ENCODE measurements at places on chromosomes 1 and 21.

DNA sequence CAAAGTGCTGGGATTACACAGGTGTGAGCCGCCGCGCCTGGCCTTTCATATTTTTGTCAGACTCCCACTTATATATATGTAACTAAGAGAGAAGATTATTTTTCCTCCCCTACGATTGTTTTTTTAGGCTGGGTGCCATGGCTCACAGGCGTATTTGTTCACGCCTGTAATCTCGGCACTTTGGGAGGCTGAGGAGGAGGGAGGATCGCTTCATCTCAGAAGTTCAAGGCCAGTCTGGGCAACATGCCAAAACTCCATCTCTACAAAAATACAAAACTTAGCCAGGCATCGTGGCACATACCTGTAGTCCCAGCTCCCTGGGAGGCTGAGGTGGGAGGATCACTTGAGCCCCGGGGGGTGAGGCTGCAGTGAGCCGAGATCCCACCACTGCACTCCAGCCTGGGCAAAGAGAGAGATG, 23.9 kb upstream of the ITLN2 start:
- peak; percentile 30 for DNase-seq

GRCh38 chr21:21179619-21180298, 181.6 kb downstream of the NCAM2 start:
- no peak for DNase-seq

DNA sequence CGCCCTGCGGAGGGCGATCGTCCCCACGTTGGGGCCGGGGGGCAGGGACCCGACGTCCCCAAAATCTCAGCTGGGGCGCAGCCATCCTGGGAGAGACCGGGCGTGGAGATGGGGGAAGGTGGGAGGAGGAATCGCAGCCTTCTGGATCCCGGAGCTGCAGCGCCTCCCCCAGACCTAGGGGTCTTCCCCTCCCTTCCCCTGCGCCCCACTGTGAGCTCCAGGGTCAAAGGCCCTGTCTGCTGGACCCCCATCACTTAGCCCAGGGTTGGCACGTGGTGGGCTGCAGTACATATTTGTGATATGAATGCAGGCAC, 90.2 kb upstream of the VAMP3 start:
- DNase-seq = no peak

- no peak for DNase-seq
Observed at GRCh38 chr1:8203056-8203455, 114.9 kb upstream of the SLC45A1 start.

- DNase-seq = peak; percentile 99
Observed at GRCh38 chr1:22831729-22832413, 121.2 kb downstream of the EPHB2 start.

DNA sequence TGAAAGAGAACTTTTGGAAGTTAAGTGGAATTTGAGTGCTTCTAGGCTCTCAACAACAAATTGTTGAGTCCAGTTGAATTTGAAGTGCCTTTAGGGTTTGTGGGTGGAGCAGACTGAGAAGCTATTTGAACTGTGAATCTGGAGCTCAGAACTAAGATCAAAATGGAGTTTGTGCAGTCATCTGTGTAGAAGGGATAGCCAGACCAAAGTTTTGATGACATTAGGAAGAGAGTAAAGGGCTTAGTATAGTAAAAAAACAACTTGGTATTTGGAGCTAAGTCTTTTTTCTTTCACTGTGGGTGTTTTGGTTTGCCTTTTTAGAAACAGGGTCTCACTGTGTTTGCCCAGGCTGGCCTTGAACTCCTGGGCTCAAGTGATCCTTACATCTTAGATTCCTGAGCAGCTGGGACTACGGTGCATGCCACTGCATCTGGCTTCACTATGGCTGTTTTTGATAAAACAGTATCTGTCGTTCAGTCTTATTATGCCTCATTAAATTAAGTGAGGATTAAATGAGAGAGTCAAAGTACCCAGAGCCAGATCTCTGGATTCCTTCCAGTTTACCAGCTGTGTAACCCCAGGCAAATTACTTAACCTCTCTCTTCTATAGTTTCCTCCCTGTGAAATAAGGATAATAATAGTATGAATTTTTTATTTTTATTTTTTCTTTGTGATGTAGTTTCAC, 20.0 kb downstream of the HDAC1 start:
- no peak for DNase-seq

DNA sequence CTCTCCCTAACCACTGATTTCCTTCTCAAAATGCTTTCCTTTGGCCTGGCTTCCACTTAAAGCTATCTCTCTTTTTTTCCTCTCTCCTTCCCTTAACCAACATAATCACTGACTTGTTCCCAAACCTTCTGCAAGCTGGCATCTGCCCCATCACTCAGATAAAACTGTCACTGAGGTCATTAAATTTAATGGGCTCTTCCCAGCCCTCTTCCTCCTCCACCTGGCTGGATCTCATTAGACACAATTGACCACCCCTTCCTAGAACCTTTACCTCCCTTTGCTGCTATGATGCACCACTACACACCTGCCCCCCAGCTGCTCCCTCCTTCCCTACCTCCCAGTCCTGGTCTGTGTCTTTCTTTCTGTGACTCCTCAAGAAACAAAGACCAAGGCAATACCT, 44.0 kb upstream of the GJB5 start:
- no peak for DNase-seq

GRCh38 chr1:202597090-202597761, 113.0 kb downstream of the SYT2 start:
- DNase-seq = no peak

GRCh38 chr1:15940110-15941043, 35.5 kb downstream of the ZBTB17 start:
- DNase-seq = no peak

GRCh38 chr1:74505928-74506710, 6.3 kb downstream of the LRRC53 start:
- no peak for DNase-seq

GRCh38 chr1:53542551-53542950, 83.4 kb downstream of the DMRTB1 start:
- no peak for DNase-seq

GRCh38 chr1:29280409-29281131, 44.2 kb downstream of the PTPRU start:
- peak; percentile 88 for DNase-seq

- DNase-seq = no peak
Observed at GRCh38 chr1:91507328-91507727, 6.7 kb downstream of the CDC7 start.

- DNase-seq = no peak
Observed at GRCh38 chr1:47399138-47399845, 16.8 kb upstream of the FOXE3 start.

GRCh38 chr1:156102633-156103511, 11.6 kb upstream of the LMNA start:
- no peak for DNase-seq

- no peak for DNase-seq
Observed at GRCh38 chr1:202016811-202017748, 6.7 kb downstream of the ELF3 start.

DNA sequence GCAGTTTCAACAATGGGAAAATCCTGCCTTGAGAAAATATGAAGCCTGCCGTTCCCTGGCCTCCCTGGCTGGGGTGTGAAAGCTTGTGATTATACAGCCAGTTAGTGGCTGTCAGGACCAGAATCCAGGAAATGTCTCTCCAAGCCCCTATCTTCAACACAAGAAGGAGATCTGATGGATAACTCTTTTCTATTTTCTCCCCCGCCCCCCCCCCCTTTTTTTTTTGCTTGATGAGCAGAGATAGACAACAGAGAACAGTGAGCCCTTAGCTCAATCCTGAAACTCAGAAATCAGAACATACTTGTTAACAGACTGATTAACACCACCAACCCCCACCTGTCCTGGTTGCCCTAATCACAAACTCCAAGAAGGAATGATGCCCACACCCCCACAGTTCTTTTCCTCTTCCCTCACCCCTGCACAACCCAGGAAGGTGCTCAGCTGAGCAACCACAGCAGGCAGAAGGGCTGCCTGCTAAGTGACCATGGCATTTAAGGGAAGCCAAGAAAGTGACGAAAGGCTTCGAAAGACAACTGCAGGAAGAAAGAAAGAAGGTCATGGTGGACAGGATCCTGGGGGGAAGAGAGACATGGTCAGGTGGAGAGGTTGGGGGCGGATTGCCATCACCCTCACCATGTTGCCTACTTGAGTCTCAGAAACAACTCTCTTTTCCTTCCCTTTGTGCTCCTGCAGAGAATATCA, 12.3 kb upstream of the DENND2D start:
- DNase-seq = no peak

DNA sequence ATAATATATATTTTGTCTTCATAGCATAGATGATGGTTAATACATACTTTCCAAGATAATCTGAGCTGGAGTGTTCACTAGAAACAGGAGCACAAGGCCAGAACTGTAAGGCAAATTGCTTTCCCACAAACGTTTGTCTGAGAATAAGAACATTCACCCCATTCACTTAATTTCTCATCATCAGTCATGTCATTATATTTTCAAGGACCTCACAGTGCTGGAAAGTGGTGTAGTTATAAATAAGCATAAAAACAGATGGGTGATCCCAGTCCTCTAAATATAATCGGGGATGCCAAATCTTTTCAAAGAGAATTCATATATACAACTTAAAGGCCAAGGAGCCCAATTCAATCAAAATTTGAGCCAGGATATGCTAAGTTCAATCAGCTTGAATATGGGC, 8.4 kb downstream of the PRRX1 start:
- DNase-seq = no peak

DNA sequence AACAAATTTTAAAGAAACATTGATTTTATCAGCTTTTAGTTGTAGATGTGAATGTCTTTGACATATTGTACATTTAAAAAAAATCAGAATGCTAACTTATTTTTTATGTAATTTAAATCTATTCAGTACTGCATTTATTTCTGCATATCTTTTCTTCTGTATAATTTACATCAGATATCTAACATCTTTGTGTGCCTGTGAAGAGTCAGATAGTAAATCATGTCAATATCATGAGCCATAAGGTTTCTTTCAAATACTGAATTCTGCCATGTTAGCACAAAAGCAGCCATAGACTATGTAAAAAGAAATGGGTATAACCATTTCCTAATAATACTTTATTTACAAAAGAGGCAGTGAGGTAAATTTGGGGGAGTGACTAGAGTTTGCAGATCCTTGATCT, 1829.2 kb downstream of the NCAM2 start:
- DNase-seq = no peak

DNA sequence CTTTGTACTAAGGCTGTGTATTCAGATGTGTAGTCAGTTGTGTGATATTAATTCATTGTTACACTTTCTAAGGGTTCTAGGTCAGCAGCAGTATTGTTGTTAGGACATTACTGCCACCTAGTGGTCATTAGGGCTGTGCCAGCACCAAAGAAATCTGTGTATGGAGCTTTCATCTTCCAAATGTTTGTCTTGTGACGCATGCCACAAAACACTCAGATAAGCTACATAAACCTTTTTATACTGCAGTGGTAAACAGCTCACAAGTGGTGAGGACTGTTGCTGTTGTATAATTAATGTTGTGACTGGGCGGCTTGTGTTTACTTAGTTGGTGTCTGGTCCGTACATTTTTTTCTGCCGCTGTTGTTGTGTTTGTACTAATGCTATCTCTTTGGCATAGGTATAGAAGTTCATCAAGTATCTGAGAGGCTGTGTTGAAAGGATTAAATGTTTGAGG, 51.7 kb downstream of the S1PR1 start:
- peak; percentile 88 for DNase-seq

- DNase-seq = no peak
Observed at GRCh38 chr1:65509912-65510680, 89.6 kb downstream of the LEPR start.

DNA sequence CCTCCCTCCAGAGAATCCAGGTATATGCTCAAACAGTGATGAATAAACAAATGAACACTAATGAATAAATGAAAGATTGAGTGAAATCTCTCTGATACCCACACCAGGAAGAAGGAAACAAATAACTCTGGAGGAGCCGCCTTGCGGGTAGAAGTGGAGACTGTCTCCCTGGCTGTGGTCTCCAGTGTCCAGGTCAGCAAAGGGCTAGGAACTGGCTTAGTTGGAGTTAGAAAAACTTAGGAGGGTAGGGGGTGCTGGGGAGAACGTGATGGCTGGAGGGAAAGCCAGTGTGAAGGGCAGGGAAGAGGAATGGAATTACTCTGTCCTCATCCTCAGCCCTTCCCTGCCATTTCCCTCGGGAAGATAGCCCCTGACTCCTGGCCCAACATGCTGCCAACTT, 537 bp downstream of the RHBDL2 start:
- DNase-seq = no peak

GRCh38 chr1:29387210-29387609, 150.9 kb downstream of the PTPRU start:
- DNase-seq = no peak

DNA sequence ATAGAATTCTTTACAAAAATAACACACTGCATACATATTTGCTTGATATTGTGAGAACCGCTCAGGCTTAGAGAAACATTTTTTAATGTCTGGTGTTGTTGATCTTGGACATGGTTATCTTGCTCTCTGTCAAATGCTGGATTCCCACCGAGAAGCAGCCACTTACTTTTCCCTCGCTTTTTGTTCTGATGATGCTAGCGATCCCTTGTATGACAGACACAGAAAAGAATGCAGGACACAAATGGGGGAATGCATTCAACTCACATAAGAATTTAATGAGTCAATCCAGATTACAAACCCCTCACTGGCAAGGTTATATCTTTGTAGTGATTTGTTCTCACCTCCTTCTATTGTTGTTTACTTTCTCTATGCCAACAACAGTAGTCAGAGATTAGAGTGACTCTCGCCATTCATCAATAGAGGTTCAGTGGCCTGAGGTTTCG, 76.8 kb upstream of the AKT3 start:
- peak; percentile 78 for DNase-seq

DNA sequence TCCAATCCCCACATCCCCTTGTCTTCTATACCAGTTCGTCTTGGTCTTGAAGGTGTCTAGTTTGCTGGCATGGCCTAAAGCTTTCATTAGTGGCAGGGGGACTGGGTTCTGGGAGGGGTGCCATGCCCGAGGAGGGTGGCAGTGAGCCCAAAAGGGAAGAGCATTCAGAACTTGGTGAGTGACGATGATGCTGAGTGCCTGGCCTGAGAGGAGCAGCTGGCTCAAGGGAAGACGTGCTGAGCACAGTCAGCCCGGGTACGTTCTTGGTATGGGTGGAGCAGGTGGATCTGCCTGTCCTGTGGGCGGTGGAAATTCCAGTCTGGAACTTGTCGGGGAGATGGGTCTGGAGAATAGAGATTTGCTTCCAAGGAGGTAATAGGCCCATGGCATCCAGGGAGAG, 4.6 kb downstream of the FDPS start:
- peak; percentile 47 for DNase-seq

GRCh38 chr1:241962153-241962552, 4.6 kb downstream of the BECN2 start:
- DNase-seq = no peak

DNA sequence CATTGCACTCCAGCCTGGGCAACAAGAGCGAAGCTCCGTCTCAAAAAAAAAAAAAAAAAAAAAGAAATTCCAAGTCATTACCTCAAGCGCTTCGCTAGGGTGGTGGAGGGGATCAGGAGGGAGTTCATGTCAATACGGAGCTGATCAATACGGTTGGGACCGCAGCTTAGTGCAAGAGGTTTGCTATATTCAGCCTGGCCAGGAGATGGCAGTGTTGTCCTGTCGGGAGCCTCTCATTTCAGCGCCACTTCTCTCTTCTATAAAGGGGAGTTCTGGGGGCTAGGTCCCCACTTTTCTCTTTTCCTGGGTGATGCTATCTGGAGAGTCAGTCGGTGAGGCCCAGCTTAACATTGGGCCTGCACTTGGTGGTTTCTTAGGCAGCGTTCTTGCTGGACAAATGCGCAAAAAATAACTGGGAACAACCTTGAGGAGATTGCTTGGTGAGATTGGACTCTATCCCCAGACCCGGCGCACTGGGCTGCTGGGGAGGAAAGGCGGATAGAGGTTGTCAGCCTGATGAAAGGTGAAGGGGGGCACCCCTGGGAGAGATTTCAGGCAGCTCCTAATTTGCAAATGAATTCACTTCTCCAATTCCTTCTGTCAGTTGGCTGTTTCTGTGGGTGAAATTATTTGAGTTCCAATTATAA, 40.4 kb downstream of the KIAA0040 start:
- DNase-seq = peak; percentile 48

Data from epithelial cell of esophagus (primary cell).